ENCODE measurements at places on chromosomes 7 and 10.

DNA sequence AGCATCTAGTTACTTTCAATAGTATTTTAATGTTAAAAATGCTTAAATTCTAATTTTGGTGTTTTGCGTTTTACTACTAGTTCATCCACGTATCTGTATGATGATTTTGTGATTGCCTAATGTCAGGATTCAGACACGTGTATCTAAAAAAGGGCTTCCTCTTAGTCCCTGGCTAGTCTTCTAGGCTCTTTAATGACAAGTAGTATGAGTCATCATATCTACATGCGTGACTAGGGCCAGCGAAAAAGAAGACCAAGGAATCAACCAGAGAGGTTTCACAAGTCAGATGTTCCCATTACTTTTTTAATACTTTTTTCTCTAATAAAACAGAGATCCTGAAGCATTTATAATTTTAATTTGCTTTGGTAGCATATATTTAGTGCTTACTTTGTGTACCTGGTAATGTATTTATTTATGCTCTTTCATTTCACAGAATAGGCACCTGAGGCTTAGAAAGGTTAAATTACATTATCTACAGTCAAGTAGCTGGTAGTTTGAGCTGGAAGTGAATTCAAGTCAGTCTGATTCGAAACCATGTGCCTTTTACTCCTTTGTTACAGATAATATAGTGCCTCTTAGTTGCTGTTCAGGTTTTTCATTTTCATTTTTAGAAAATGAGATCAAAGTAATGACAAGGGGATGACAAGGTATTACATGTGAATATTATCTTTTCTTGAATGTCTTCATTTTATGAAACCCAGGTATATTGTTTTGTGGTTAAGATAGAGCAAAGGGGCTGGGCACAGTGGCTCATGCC lies 140.3 kb downstream of the FOXP2 start:
- DNase-seq: no peak

DNA sequence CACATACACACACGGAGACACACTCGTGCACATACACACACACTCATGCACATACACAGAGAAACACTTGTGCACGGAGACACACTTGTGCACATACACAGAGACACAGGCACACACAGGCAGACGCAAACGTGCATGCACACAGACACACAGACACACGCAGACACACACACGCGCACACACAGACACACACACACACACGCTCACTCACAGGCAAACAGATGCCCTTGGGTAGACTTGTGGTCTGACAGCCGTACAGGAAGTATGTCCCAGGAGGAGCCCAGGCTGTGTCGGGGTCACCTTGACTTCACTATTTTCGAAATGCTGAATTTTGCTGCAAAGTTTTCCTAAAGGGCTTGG lies 538.0 kb downstream of the DNAJB6 start:
- DNase-seq: no peak

GRCh38 chr7:129089521-129090212 lies 34.8 kb upstream of the TNPO3 start:
- no peak for DNase-seq

- DNase-seq: no peak
These were observed 21.5 kb downstream of the MACROH2A2 start for GRCh38 chr10:70074165-70074564.

GRCh38 chr10:13396369-13396768 lies 48.3 kb upstream of the SEPHS1 start:
- no peak for DNase-seq

GRCh38 chr10:93899109-93899508 lies 5.3 kb downstream of the SLC35G1 start:
- DNase-seq: no peak

DNA sequence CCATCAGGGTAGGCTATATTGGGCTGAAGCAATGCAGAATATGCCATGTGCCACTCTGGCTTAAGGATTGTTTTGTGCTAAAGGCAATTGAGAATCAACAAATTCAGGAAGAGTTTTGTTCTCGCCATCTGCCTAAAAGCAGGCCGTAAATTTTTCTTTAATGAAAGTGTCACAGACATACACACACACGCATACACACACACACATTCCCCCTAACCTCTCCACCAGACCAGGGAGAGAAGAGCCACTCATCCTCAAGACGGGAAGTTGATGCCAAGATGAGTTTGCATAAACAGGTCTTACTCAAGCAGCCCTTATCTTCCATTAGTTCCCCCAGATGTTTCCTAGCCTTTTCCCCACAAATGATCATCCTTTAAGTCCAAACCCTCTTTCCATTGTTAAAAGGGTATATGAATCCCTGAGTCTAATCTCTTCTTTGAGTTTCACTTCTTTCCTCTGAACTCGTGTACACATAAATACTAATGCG lies 59.6 kb upstream of the TRIM24 start:
- DNase-seq: no peak

DNA sequence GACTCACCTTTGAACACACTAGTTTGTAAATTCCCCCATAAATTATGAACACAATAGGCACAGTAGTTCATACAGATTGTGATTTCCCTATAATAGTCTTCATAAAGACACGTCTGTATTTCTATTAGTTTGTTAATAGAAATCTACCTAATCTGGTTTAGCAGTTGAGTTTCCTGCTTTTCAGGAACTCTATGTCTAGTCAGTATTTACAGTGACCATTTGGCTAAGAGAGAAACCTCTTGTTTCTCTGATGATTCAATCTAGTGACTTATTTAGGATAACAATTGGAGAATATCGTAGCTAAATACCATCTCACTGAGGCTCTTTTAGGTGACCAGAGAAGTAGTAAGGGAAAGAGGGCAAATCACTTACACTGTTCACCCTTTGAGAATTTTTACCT lies 5.9 kb upstream of the HERPUD2 start:
- no peak for DNase-seq

- DNase-seq: no peak
These were observed 36.0 kb upstream of the PRR15 start for GRCh38 chr7:29527505-29528108.

DNA sequence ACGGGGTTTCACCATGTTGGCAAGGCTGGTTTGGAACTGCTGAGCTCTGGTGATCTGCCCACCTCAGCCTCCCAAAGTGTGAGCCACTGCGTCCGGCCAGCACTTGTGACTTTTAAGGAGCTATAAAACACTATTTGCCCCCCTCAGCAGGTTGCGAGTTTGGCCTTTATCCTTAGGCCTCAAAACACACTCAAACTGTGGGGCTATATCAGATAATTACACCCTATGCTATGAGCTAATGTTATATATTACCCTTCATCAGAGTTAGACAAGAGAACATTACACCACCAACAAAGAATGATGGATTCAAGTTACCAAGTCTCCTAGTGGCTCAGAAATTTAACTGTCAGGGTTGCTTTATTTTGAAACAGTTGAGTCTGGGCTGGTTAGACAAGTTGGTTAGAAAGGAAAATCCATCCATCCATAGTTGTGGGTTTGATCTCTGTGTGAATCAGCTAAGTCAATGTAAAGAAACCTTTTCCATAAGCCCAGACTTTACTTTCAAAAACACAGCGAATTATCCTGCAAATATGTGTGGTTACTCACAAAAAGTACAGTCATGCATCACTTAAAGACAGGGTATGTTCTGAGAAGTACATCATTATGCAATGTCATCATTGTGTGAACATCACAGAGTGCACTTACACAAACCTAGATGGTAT lies 115.8 kb downstream of the SEMA3D start:
- DNase-seq: no peak

DNA sequence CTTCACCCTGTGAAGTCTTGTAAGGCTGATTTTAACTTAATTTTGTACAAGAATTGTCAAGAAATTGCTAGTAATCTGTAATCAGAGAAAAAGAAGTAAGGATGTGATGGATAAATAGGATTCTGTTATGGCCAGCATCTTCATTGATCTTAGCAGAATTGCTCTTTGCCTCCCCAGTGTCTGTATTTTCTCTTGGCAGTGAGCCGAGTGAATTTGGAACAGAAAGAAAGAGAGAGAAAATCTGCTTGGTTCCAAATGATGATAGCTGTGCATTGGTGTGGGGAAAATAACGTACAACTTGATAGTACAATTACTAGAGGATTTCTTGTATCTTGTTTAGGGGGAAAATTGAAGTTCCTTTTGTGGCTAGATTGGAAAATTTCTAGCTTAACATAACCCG lies 34.6 kb downstream of the VTI1A start:
- no peak for DNase-seq

- no peak for DNase-seq
These were observed 38.6 kb upstream of the RSBN1L start for GRCh38 chr7:77657427-77658224.

DNA sequence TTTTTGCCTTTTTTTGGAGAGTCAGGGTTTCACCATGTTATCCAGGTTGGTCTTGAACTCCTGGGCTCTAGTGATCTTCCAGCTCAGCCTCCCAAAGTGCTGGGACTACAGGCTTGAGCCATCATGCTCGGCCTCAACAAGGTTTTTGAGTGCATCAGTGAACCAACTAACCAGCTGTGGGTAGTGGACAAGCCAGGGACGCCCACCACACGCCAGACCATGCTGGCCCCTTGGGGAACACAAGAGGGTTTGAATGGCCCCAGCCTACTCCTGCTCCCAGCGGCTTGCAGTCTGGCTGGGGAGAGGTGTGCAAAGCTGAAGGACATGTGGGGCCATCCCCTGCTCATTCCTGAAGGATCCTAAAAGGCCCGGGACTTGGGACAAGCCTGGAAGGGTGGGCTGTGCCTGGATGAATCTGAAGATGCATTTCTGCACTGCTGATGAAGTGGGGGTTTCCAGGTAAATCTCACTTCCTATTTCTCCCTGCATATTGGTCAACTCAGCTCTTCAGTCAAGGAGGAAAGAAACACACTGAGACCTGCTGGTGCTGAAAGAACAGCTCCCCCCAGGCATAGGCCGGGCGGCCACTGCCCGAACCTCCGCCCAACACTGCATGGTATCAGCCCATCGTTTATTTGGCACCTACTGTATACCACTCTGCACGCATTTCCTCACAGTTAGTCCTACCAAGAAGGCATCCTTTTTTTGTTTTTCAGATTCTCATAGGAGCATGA lies 6.9 kb downstream of the MMD2 start:
- no peak for DNase-seq

DNA sequence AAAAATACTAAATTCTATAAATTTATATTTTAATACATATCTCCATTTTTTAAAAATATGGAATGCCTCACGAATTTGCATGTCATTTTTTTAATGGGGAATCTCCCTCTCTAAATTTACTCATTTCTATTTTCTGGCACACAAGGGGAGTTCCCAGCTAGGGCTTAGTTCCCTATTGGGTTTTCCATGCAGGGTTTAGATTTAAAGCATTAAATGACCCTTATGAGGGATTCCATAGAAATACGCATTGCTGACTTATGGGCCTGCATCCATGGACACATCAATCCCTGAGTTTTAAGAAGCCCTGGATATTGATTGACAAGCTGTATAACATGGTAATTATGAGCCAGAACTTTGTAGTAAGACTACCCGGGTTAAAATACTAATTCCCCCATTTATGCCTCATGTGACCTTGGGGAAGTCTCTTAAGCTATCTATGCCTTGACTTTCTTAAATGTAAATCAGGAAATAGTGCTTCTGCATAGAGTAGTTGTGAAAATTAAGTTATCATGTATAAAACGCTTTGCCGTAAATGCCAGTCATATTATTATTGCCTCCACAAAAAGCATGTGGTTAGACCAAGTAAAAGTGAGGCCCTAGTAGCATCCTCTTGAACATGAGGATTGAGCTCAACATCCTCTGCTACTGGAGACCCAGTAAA lies 78.8 kb upstream of the ANKRD1 start:
- DNase-seq: no peak

GRCh38 chr7:68309271-68309670 lies 1289.0 kb upstream of the AUTS2 start:
- DNase-seq: no peak

- DNase-seq: no peak
These were observed 23.4 kb downstream of the CFAP43 start for GRCh38 chr10:104208730-104209129.

DNA sequence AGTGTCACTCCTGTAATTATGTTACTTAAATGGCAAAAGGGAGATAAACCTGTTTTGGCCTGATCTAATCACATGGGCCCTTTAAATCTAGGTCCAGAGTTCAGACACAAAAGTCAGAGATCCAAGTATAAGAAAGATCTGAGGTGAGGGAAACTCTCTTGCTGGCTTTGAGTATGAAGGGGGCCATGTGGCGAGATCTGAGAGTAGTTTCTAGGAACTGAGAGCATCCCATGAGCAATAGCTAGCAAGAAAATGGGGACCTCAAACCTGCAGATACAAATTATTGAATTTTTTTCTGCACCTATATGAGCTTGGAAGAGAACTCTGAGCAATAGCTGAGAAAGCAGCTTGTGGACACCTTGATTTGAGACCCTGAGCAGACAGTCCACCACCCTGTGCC lies 27.6 kb downstream of the ANKRD7 start:
- DNase-seq: no peak

- DNase-seq: no peak
These were observed 172.3 kb downstream of the ARL4A start for GRCh38 chr7:12859761-12860160.

DNA sequence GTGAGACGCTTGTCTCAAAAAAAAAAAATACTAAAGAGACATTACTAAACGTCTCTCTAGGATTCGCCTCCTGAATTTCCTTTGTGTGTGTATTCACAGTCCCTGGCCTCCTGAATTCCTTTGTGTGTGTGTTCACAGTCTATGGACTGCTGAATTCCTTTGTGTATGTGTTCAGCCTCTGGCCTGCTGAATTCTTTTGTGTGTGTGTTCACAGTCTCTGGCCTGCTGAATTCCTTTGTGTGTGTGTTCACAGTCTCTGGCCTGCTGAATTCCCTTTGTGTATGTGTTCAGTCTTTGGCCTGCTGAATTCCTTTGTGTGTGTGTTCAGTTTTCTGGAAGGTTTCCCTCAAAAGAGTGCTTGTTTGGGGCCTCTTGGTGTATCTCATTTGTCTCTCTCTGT lies 8.2 kb downstream of the BMS1 start:
- DNase-seq: no peak

- no peak for DNase-seq
These were observed 82.0 kb downstream of the KIF20B start for GRCh38 chr10:89783406-89783805.

GRCh38 chr7:34807548-34808340 lies 149.7 kb downstream of the NPSR1 start:
- no peak for DNase-seq

DNA sequence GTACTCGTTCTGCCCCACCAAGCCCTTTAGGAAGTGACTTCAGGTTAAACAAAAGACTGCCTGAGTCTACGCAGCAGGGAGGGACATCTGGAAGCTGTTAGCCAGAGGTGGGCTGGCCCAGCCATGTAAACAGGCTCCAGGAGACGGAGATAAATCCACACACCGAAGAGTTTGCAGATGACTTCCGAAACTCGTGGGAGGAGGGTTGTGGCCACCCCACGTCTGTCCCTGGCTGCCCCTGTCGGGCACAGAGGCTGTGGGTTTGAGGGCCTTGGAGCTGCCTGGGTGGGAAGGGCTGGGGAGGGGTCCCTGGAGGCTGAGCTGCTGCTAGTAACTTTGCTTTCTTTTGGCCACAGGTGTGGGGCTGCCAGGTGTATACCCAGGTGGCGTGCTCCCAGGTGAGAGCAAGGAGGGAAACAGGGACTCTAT lies 15.6 kb downstream of the ELN start:
- DNase-seq: no peak
